Thoracic aorta (tissue), 2 donors: ENCODE measurements at places on chromosomes 6 and 20.
A peak's percentile ranks its signal among the peaks of the same experiment; 100 is the strongest.

DNA sequence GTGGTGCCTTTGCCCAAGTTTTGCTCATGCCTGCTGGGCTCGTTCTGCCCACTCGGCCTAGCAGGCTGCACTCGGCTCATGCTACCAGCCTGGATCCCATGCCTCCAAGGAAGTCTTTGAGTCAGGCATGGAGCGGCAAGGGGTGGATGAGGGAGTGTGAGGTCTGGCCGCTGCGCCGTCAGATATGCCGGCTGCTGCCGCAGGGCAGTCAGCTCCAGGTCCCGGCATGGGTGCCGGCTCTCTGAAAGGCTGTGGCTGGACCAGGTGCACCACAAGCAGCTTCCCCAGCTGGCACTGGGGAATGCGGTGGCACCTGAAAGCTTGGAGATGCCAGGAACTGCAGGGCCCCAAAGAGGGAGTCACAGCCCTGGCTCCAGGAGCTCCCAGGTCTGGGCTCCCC lies 75.5 kb downstream of the GPR63 start:
- H3K4me3 ChIP-seq = no peak overlapping the region
- no peaks in the 10 kb centered on the region for H3K4me1 ChIP-seq
- no peak overlapping the region for H3K27ac ChIP-seq

- H3K27ac ChIP-seq = no peak overlapping the region
- DNase-seq = no peak
- H3K27me3 ChIP-seq = no peaks in the 10 kb centered on the region
- peak overlapping the region; percentile 14 for H3K4me3 ChIP-seq
- H3K36me3 ChIP-seq = peaks cover 6% of the 10 kb centered on the region
These were observed 3.1 kb downstream of the STK38 start for GRCh38 chr6:36544228-36544627.

- H3K4me1 ChIP-seq = peaks cover 31% of the 10 kb centered on the region
- no peaks in the 10 kb centered on the region for H3K27me3 ChIP-seq
- DNase-seq = no peak
- H3K27ac ChIP-seq = no peak overlapping the region
- no peaks in the 10 kb centered on the region for H3K36me3 ChIP-seq
These were observed 312.6 kb upstream of the ID4 start for GRCh38 chr6:19524366-19525186.

DNA sequence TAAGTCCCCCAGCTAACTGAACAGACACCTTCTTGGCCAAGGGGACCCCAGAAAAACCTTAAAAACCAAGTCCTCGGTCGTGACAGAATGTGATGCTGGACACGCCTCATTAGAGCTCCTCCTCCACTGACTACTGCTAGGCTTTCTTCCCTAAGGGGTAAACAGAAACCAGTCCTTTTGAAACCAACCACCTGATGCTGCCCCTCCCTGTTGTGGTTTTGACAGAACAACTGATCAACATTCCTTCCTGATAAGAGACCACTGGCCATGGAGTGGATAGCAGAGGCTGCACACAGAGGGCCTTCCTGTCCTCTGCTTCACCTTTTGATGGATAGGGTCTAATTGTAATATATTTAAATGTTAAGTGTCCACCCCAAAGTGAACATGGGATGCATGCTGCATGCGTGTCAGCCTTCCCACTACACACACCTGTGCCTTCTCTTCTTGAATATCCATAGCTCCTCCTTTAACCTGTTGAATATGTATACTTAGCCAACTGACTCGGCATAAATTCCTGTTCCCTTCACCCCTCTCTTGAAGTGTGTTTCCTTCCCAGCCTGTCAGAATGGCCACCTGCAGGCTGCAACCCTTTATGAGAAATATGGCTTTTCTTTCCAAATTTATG lies 27.9 kb upstream of the SLC2A12 start:
- no peaks in the 10 kb centered on the region for H3K4me1 ChIP-seq
- no peaks in the 10 kb centered on the region for H3K36me3 ChIP-seq
- H3K27ac ChIP-seq = no peak overlapping the region
- H3K4me3 ChIP-seq = no peak overlapping the region

DNA sequence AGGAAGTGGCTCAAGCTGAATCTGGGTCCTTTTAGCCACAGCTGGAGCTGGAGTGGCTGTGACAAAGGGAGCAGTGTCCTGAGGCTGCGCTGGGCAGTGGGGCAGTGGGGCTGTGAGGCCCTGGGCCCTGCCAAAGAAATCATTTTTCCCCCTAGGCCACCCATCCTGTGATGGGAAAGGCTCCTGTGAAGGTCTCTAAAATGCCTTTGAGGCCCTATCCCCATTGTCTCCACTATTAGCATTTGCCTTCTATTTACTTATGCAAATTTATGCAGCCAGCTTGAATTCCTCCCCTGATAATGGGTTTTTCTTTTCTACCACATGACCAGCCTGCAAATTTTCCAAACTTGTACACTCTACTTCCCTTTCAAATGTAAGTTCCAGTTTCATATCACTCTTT lies 539.2 kb downstream of the MEI4 start:
- H3K27me3 ChIP-seq = no peaks in the 10 kb centered on the region
- no peaks in the 10 kb centered on the region for H3K36me3 ChIP-seq
- H3K4me3 ChIP-seq = no peak overlapping the region
- no peak for DNase-seq
- H3K4me1 ChIP-seq = no peaks in the 10 kb centered on the region

DNA sequence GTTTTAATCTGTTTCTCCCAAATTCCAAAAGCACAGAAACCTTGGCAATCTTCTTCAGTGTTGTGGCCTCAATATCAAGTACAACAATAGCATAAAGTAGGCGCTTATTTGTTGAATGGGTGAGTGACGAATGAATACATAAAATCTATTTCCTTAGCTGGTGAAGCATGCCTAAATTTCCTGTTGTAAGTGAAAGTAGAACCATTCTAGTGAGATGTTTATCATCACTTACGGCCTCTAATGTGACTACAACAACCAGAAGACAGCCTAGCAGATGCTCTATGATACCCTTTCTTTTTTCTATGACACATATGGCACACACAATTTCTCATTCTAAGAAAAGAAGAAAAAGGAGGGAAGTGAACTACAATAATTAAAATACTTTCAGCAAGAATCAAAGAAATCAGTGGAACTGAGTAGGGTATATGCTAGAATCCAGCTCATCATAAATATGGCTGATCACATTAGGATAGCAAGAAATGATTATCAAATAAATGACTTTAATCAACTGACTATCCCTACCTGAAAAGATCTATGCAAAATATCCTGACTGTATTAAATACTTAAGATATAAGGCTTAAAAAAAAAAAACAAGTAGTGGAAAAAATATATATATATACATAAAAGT lies 67.4 kb downstream of the BTBD9 start:
- H3K27ac ChIP-seq = no peak overlapping the region
- no peak for DNase-seq
- no peak overlapping the region for H3K4me3 ChIP-seq
- H3K4me1 ChIP-seq = no peaks in the 10 kb centered on the region
- H3K27me3 ChIP-seq = no peaks in the 10 kb centered on the region

GRCh38 chr20:58313396-58313795 lies 3.9 kb downstream of the RAB22A start:
- no peak for DNase-seq
- H3K4me1 ChIP-seq = peaks cover 19% of the 10 kb centered on the region
- H3K36me3 ChIP-seq = peaks cover 20% of the 10 kb centered on the region
- no peaks in the 10 kb centered on the region for H3K27me3 ChIP-seq
- H3K27ac ChIP-seq = no peak overlapping the region
- no peak overlapping the region for H3K4me3 ChIP-seq

- H3K27me3 ChIP-seq = no peaks in the 10 kb centered on the region
- H3K36me3 ChIP-seq = no peaks in the 10 kb centered on the region
- H3K27ac ChIP-seq = no peak overlapping the region
- no peak overlapping the region for H3K4me3 ChIP-seq
- DNase-seq = no peak
- H3K4me1 ChIP-seq = no peaks in the 10 kb centered on the region
These were observed 81.6 kb upstream of the SCP2D1 start for GRCh38 chr20:18731940-18732339.

GRCh38 chr20:48064929-48065328 lies 279.6 kb upstream of the SULF2 start:
- H3K4me3 ChIP-seq = no peak overlapping the region
- DNase-seq = no peak
- H3K27me3 ChIP-seq = no peaks in the 10 kb centered on the region
- no peaks in the 10 kb centered on the region for H3K4me1 ChIP-seq

- no peaks in the 10 kb centered on the region for H3K36me3 ChIP-seq
- H3K4me1 ChIP-seq = peaks cover 29% of the 10 kb centered on the region
- no peak overlapping the region for H3K4me3 ChIP-seq
These were observed 132.1 kb downstream of the KIF13A start for GRCh38 chr6:17855381-17855780.

- no peak overlapping the region for H3K4me3 ChIP-seq
- H3K4me1 ChIP-seq = no peaks in the 10 kb centered on the region
- H3K27ac ChIP-seq = no peak overlapping the region
- DNase-seq = no peak
These were observed 35.5 kb upstream of the ZNF133 start for GRCh38 chr20:18252597-18253451.

DNA sequence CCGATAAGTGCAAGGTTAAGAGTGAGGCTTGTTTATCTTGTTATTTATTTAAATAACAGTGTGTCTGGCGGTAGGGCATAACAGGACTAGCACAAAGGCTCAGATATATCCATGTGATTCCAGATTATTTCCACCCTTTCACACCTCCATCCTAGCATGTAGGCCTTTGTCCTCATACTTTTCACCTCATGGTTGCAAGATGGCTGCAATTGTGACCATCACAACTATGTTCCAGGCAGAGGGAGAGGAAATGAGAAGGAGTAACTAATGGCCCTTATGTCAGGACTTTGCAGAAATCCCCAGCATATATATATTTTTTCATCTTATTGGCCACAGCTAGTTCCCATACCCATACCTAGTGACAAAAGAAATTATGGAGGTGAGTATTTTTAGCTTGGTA lies 23.5 kb upstream of the RALY start:
- DNase-seq = no peak
- H3K4me1 ChIP-seq = no peaks in the 10 kb centered on the region
- H3K36me3 ChIP-seq = no peaks in the 10 kb centered on the region
- H3K27ac ChIP-seq = peak overlapping the region; percentile 3
- H3K27me3 ChIP-seq = no peaks in the 10 kb centered on the region
- H3K4me3 ChIP-seq = no peak overlapping the region

DNA sequence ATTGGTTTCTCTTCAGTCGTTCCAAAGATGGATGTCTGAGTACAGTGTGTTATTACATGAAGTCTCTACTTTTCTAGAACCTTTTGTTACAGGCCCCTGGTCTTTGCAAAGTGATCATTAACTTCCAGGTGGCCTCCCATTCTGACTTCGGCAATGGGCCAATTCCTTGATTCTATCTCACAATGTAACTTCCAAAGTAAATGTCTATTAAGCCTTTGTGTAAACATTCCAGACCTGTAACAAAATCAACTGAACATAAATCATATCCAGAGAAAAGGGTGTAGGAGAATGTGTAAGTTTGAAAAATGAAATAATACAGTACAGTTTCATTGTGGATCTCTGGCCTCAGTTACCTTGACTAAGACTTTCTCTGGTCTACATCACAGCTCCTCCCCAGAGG lies 187.8 kb upstream of the JAG1 start:
- peak overlapping the region; percentile 3 for H3K27ac ChIP-seq
- H3K4me1 ChIP-seq = peaks cover 18% of the 10 kb centered on the region
- no peaks in the 10 kb centered on the region for H3K27me3 ChIP-seq
- no peak for DNase-seq

DNA sequence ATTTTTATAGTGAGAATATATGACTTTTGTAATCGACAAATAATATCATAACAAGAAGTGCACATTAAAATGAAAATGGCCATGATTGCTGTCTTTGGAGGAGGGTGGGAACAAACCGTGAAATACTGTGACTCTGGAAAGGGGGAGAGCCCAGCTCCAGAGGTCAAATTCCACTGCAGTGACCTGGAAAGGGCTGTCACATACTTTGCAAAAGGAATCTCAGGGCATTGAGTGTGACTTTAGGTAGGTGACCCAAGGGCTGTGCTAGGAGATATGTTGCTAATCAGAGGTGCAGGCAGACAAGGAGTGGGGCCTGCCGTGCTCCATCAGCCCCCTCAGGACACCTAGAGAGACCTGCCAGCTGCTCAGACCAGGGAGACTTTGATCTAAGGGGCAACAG lies 28.1 kb upstream of the BMP7 start:
- no peak overlapping the region for H3K4me3 ChIP-seq
- no peaks in the 10 kb centered on the region for H3K27me3 ChIP-seq
- H3K4me1 ChIP-seq = no peaks in the 10 kb centered on the region
- DNase-seq = no peak

- H3K4me3 ChIP-seq = no peak overlapping the region
- no peaks in the 10 kb centered on the region for H3K36me3 ChIP-seq
- H3K27me3 ChIP-seq = no peaks in the 10 kb centered on the region
- DNase-seq = no peak
These were observed 27.3 kb upstream of the TAGAP start for GRCh38 chr6:159071843-159072769.

DNA sequence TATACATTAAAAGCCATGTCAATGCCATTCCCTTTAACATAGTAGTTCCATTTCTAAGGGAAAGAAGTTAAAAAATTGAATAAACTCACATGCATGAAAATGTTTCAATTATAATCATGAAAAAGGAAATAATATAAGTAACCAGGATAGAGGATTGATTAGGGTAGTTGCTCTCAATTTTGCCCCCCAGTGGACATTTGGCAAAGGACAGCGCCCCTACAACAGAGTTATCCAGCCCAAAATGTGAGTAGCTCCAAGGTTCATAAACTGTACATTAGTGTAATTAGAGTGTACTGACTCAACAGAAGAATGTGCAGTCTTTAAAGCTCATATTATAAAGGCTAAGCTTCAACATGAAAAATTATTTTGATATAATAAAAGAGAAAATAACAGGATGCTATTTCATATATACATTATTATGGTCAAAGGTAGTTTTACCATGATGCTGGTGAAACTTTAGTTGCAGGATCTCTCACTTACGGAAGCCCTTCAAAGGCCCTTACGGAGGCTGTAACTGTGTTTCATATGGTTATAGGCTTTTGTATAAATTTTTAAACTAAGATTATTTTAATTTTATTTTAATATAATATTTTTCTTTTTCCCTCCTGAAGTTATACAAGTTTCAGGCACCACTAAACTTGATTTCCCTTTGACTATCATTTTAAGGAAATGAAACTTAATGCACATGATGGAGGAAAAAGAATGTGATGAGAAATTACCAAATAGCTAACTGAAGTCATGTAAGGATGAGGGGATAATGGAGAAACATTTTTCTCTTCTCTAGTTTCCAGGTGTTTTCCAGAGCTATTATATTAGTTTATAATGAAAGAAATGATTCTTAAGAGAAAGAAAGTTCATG lies 403.6 kb downstream of the PLCB1 start:
- no peaks in the 10 kb centered on the region for H3K27me3 ChIP-seq
- no peaks in the 10 kb centered on the region for H3K36me3 ChIP-seq
- no peaks in the 10 kb centered on the region for H3K4me1 ChIP-seq
- H3K4me3 ChIP-seq = no peak overlapping the region
- no peak overlapping the region for H3K27ac ChIP-seq
- DNase-seq = no peak

GRCh38 chr20:46195264-46196036 lies 77.3 kb downstream of the CD40 start:
- DNase-seq = no peak
- no peak overlapping the region for H3K4me3 ChIP-seq
- H3K27ac ChIP-seq = no peak overlapping the region
- H3K4me1 ChIP-seq = no peaks in the 10 kb centered on the region
- H3K27me3 ChIP-seq = peaks cover 3% of the 10 kb centered on the region
